ENCODE measurements at places on chromosomes 5 and 9.

GRCh38 chr9:136535070-136535469, 10.8 kb downstream of the NOTCH1 start:
- peak; percentile 21 for DNase-seq

- DNase-seq = no peak
These were observed 132.1 kb downstream of the PALM2AKAP2 start for GRCh38 chr9:109912082-109912582.

GRCh38 chr9:126031116-126031515, 283.9 kb downstream of the PBX3 start:
- DNase-seq = no peak

GRCh38 chr9:34578241-34579103, 11.1 kb downstream of the CNTFR start:
- DNase-seq = peak; percentile 31

GRCh38 chr5:55421074-55421529, 113.3 kb downstream of the MTREX start:
- no peak for DNase-seq

DNA sequence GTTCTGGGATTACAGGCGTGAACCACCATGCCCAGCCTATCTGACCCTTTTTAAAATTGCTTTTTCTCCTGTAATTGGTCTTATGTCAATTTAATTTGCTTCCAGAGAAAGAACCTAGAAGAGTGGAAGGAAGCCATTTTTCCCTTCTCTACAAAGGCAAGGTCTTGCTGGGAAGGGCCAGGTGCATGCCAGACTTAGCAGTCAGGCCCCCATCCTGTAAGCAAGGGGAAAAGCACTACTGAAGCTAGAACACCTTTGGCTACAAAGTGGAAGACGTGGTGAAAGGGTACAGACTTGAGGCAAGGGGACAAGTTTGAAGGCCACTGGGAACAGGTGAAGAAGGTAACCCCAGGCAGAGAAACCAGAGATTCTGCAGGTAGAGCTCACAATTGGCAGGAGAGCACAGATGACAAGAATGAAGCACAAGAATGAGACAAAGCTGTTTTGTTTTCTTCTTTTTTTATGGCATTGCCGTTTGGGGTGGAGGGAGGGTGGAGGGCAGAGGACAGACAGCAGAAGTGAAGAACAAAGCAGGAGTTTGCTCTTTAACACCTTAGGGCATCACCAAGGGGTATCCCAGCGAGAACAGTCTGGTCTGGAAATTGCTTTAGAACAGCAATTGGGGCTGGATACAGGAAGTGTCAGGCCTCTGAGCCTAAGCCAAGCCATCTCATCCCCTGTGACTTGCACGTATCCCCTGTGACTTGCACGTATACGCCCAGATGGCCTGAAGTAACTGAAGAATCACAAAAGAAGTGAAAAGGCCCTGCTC, 72.9 kb downstream of the SERINC5 start:
- peak; percentile 45 for DNase-seq

GRCh38 chr5:151750121-151750520, 8.3 kb downstream of the ATOX1 start:
- DNase-seq = no peak

GRCh38 chr9:133050142-133050541, 11.6 kb upstream of the CEL start:
- no peak for DNase-seq

DNA sequence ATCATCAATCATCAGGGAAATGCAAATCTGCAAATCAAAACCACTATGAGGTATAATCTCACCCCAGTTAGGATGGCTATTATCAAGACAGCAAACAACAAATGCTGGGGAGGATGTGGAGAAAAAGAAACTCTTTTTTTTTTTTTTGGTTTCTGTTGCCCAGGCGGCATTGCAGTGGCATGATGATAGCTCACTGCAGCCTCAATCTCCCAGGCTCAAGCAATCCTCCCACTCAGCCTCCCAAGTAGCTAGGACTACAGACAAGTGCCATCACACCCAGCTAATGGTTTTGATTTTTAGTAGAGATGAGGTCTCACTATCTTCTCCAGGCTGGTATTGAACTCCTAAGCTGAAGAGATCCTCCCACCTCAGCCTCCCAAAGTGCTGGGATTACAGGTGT, 5.4 kb upstream of the CNTRL start:
- DNase-seq = no peak

DNA sequence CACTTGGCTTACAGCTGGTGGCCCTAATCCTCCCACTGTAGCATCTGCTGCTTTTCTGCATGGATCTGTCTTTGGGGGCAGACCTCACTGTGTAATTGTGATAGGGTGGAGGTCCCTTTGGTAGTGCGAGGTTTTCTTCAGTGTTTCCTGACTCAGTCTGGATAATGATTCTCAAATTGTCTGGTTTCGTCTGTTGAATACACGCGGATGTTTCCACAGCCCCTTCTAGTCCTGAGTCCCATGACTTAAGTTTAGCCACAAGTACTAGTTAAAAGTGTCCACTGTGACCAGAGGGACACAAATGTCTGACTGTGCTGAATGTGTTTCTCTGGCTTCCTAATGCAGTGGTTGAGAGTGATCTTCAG, 70.5 kb downstream of the LMNB1 start:
- peak; percentile 43 for DNase-seq

GRCh38 chr5:72185496-72186329, 78.4 kb downstream of the MAP1B start:
- DNase-seq = no peak

- DNase-seq = no peak
These were observed 18.0 kb upstream of the CAPSL start for GRCh38 chr5:35956429-35956828.

- no peak for DNase-seq
These were observed 198.2 kb upstream of the SEMA6A start for GRCh38 chr5:116772806-116773205.

GRCh38 chr9:104961238-104961637, 33.3 kb upstream of the ABCA1 start:
- DNase-seq = peak; percentile 57

- DNase-seq = peak; percentile 35
These were observed 64.7 kb downstream of the SH3PXD2B start for GRCh38 chr5:172389578-172390112.

GRCh38 chr5:123088031-123088805, 823 bp upstream of the PRDM6 start:
- DNase-seq = no peak

DNA sequence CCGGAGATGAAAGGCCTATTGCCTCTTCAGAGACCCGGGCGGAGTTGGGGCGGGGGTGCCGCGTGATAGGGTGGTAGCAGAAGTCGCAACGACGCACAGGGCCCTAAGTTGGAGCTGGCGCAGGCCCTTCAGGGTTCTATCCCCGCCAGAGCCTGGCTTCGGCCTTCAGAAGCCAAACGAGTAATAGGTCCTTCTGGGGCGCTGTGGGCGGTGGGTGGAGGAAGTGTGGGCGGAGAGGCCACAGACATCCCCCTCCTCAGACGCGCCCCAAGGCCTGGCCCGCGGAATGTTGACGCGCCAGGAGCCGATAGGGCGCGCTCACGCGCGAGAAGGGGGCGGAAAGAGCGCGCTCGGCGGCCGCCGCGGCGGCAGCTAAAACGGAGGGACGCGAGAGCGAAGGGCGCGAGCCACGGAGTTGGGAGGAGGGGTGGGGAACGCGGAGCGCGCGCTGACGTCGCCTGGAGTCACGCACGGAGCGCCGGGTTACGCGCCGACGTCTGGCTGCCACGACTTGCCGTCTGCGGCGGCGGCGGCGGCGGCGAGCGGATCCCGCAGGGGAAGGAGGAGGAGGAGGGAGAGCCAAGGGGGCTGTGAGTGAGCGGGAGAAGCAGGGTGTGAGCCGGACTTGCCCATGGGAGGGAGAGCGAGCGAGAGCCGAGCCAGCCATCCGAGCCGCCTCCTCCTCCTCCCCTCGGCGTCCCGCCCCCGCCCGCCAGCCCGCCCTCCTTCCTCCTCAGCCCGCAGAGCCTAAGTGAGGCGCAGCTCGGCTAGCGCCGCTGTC, 6.4 kb upstream of the PURA start:
- DNase-seq = peak; percentile 94

DNA sequence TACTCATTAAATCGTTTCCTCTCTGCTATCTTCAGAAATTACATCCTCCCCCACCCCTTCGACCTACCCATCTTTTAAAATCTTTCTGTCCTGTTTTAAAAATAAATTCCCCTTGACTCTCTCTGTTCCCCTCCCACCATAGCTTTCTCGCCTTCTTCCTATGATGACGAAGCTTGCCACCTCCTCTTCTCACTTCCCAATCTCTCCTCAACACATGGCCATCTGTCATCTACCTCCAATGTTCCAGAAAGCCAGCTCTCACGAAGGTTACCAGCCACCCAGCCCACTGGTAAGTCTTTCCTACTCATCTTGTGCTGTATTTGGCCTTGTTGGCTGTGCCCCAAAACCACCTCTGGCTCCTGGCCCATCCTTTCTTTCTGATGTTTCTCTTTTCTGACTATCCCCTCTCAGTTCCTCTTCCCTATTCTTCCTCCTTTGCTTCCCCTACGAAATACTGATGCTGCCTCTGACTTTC, 346.3 kb downstream of the ENC1 start:
- DNase-seq = peak; percentile 11

GRCh38 chr9:79193001-79193400, 378.8 kb upstream of the TLE4 start:
- no peak for DNase-seq

GRCh38 chr9:15158064-15158463, 149.0 kb downstream of the TTC39B start:
- DNase-seq = no peak

- no peak for DNase-seq
These were observed 18.8 kb downstream of the IL4 start for GRCh38 chr5:132692632-132692967.

- DNase-seq = no peak
These were observed 85.5 kb upstream of the ZNF169 start for GRCh38 chr9:94173632-94174031.

- DNase-seq = no peak
These were observed 5.6 kb upstream of the IL7R start for GRCh38 chr5:35850967-35851680.

DNA sequence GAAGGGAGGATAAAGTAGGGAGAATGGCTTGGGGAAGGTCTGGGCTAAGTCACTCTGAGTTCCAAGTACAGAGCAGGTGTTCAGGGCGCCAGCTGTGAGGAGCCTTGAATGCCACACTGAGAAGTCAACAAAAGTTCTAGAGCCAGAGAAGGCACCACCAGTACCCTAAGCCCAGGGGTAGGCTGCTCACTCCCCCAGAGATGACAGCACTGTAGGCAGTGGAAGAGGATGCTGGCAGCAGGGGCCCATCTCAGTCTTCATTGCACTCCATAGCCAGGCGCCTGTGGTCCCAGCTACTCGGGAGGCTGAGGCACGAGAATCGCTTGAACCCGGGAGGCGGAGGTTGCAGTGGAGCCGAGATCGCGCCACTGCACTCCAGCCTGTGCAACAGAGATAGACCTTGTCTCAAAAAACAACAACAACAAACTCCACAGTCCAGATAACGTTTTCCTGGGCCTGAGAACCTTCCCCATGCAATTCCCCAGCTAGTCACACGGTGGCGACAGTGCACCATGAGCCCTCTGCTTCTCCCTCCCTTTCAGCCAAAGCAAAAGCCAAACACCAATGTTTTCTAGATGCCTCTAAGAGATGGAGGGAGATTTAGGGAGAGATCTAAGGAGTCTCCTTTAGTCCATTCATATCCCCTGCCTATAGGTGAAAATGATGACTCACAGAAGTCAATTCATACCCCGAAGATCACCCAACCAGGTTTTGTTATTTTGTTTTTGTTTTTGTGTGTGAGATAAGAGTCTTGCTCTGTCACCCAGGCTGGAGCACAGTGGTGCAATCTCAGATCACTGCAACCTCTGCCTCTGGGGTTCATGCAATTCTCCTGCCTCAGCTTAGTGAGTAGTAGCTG, 19.8 kb upstream of the NSD1 start:
- peak; percentile 91 for DNase-seq

GRCh38 chr5:116626945-116627679, 52.5 kb upstream of the SEMA6A start:
- DNase-seq = no peak

GRCh38 chr5:119302916-119303897, 52.6 kb upstream of the TNFAIP8 start:
- DNase-seq = no peak

- no peak for DNase-seq
These were observed 455.7 kb upstream of the TLE4 start for GRCh38 chr9:79116041-79116440.

GRCh38 chr5:135013445-135013844, 20.6 kb downstream of the PITX1 start:
- no peak for DNase-seq

GRCh38 chr9:121720311-121721057, 69.0 kb downstream of the DAB2IP start:
- DNase-seq = no peak

DNA sequence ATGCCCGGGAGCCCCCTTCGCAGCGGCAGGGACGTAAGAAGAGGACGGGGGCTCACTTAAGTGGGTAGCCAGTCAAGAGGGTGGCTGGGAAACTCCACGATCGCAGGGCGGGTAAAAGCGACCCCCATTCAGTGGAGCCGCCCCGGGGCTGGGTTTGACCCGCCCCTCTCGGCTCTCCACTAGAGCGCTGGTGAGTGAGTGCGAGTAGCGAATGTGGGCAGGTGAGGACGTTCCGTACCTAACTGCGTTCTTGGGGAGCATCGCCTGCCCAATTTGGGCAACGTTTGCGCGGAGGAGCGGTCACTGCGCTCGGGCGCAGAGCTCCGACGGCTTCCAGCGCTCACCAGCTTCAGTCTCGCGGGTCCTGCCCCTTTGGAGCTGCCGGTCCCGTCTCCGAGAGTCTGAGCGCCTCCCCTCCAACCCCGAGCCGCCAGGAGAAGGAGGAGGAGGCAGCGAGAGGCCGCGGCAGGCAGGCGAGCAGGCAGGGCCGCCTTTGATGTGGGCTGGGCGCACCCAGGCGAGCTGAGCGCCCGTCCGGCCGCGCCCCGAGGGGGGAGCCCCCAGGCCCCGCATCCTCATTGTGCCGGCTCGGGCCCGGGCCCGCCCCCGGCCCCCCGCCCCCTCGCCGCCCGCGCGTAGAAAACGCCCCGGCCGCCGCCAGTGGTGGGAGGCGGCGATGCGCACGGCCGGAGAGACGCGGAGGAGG, at the start of gene FGF18:
TSS of gene FGF18 (plus strand) at position 666 of the 706 bp plus-strand sequence. CDS start 553 bp downstream, outside the sequence.
- peak; percentile 71 for DNase-seq

- DNase-seq = no peak
These were observed 15.4 kb upstream of the CERCAM start for GRCh38 chr9:128405077-128405779.

- no peak for DNase-seq
These were observed 166.8 kb upstream of the IER5L start for GRCh38 chr9:129344641-129345495.

GRCh38 chr5:88875341-88876234, 7.4 kb downstream of the MEF2C start:
- peak; percentile 76 for DNase-seq

All from hematopoietic multipotent progenitor cell treated with erythropoietin and hydrocortisone succinate and interleukin-3 and kit ligand, for 6 days (in vitro differentiated cells).